ENCODE measurements at places on chromosomes 6 and 20.

GRCh38 chr6:73460056-73460455 is 1.5 kb upstream of the MTO1 start:
- DNase-seq = no peak

GRCh38 chr6:127023001-127023778 is 95.3 kb upstream of the RSPO3 start:
- no peak for DNase-seq

DNA sequence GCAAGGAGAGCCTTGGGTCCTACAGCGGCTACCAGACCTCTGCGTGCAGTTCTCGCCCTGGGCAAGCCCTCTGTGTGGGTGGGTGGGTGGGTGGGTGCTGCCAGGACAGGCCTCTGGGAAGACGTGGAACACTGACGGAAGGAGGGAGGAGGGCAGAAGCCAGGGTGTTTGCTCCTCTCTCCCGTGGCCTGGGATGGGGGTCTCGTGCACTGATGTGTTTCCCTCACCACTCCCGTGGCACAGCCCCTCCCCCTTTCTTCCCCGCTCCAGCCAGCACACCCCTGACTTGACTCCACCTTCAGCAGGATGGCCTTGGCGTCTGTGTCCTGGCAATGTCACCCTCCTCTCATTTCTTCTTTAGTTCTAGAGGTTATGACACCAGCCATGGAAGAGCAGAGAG is 130.0 kb downstream of the CDH26 start:
- no peak for DNase-seq

DNA sequence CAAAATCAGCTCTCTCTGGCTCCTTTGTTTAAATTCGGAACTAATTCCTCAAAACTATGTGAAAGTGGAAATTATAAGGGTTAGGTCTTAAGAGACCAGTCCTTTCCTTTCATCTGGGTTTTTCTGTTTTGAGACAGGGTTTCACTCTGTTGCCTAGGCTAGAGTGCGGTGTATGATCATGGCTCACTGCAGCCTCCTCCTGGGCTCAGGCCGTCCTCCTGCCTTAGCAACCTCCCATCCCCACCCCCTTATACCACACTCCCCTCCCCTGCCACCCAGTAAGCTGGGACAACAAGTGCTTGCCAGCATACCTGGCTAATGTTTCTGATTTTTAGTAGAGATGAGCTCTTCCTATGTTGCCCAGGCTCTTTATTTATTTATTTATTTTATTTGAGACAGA is 12.8 kb upstream of the SSR1 start:
- DNase-seq = no peak

DNA sequence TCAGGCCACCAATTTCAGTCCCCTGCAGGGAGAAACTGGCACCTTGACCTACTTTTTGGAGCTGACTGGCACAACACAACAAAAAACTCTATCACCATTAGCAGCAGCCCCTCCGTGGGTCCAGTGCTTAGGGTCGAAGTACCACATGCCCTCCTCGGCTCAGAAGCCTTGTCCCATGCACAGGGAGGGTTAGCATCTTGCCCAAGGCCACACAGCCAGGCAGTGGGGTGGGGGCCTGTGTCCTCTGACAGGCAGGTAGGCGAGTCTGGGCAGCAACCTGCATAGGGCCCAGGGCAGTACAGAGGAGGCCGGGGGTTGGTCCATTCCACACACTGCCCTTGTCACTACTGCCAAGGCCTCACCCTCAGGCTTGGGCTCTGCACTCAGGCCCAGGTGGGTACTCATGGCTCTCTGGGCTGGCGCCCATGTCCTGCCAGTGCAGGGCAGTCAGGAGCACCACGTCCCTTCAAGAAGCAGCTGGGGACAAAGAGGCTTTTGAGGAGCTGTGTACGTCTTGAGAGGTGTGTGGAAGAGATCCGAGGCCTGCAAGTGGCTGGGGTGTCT is 53.6 kb downstream of the PYGB start:
- DNase-seq = no peak
